ENCODE measurements at places on chromosomes 4 and X.

GRCh38 chr4:115145393-115146160 is 32.2 kb upstream of the NDST4 start:
- DNase-seq: no peak

GRCh38 chr4:168097161-168097560 is 4.8 kb downstream of the ANXA10 start:
- no peak for DNase-seq

DNA sequence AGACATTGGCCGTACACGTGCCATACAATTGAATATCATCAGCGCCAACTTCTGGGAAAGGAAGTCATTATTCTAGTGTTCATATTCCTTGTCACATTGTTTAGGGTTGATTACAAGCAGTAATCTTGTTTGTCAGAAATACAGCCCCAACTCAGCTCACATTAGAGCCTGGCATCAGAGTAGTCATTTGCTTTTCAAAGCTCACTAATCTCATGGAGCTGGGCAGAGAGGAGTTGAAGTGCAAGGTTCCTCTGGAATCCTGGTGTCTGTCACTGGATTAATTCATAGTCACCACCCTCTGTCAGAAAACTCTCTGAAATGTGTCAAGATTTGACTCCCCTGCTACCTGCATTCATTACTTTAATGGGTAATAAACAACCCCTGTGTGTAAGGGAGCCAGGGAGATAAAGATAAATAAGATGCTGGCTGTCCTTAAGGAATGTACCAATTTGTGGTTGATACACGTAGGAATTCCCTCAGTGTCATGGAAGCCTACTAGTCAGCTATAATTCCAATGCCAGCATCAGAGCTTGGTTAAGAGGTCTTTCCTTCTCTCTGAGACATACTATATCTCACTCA is 43.7 kb upstream of the S100G start:
- DNase-seq: no peak

DNA sequence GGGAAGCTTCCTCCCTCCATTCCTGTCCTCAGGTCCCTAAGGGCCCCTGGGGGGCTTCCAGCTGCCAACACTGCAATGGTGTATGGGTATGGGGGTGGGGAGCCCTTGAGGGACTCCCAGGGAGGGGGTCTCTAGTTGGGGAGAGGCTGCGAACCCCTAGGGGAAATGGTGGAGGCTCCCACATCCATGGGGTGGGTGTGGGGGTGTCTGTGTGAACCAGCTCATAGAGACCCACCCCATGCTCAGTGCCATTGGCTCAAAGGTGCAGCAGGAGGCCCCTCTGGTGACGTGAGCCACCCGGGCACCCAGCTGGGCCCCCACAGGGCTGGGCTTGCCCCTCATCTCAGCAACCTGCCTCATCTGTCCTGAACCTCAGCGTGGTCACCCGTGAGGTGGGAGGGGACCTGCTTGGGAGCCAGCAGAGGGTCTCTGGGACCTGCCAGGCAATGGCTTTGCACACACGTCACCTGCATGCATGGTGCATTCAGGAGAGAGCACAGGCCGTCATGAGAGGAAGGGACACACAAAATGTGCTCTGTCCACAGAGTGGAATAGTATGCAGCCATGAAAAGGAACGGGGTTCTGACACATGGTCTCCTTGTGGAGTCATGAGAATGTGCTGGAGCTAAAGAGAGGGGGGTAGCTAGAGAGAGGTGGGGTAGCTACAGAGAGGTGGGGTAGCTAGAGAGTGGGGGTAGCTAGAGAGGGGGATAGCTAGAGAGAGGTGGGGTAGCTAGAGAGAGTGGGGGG is 22.7 kb upstream of the PLCXD1 start:
- DNase-seq: no peak

GRCh38 chr4:4631150-4631549 is 89.3 kb upstream of the STX18 start:
- no peak for DNase-seq

- no peak for DNase-seq
Measured at GRCh38 chr4:153023139-153023538, 87.0 kb downstream of the FHDC1 start.

GRCh38 chr4:2291705-2292645 is 30.1 kb upstream of the MXD4 start:
- DNase-seq: no peak

Measured in stimulated activated CD8-positive, alpha-beta memory T cell treated with anti-CD3 and anti-CD28 coated beads, Interleukin-2, amount 100 ng/mL, for 48 hours (primary cell).